ENCODE measurements at places on chromosomes 5 and 9. TPM values are rescaled to one million over a fixed set of nuclear protein-coding genes. Genes with fewer than 3 reads are reported as not detected.
A peak's percentile ranks its signal among the peaks of the same experiment; 100 is the strongest.

- DNase-seq, result no peak
Observed at GRCh38 chr5:141261238-141261546, 16.0 kb downstream of the PCDHB15 start.

GRCh38 chr9:132588501-132589147 is 6.2 kb downstream of the BARHL1 start:
- no peak for DNase-seq

GRCh38 chr9:18726546-18726945 is 252.6 kb downstream of the ADAMTSL1 start:
- DNase-seq, result peak; percentile 76

GRCh38 chr9:88065619-88066018 is 72.7 kb downstream of the SPATA31C2 start:
- no peak for DNase-seq

GRCh38 chr9:126974594-126974993 is 60.0 kb downstream of the RALGPS1 start:
- DNase-seq, result no peak

DNA sequence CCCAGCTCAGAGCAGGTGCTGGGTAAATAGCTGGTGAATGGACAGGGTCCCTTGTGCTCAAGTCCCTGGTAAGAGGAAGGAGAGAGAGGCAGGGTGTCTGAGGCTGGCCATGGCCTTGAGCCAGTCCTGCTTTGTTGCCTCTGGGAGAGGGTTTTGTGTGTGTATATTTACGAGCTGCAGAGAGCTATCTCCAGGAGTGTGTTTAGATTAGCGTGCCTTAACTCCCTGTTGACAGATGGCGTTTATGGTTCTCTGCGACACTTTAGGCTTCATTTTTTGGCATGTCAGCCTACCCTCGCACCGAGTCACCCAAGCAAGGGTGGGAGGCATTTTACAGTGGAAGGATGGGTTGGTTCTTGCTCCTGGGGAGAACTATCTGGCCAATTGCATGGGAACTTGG is 22.2 kb downstream of the HMCN2 start:
- DNase-seq, result no peak

- DNase-seq, result no peak
Observed at GRCh38 chr5:96638561-96638960, 23.6 kb upstream of the CAST start.

DNA sequence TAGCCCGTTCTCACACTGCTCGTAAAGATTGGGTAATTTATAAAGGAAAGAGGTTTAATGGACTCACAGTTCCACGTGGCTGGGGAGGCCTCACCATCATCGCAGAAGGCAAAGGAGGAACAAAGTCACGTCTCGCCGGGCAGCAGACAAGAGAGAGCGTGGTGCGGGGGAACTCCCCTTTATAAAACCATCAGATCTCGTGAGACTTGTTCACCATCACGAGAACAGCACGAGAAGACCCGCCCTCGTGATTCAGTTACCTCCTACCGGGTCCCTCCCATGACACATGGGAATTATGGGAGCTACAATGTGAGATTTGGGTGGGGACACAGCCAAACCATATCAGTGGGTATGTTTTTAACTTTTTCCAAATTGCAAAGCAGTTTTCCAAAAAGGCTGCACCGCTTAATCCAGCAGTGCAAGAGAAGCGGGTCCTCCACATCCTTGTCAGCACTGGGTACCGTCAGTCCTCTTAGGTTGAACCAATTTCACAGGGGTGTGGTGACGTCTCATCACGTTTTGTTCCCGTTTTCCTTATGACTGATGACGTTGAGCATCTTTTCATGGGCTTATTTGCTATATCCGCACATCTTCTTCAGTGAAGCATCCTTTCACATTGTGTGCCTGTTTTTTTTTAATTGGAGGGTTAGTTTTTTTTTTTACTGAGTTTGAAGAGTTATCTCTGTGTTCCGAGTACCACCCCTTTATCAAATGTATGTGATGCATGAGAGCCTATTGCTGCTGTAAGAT is 8.0 kb upstream of the FCN2 start:
- no peak for DNase-seq

DNA sequence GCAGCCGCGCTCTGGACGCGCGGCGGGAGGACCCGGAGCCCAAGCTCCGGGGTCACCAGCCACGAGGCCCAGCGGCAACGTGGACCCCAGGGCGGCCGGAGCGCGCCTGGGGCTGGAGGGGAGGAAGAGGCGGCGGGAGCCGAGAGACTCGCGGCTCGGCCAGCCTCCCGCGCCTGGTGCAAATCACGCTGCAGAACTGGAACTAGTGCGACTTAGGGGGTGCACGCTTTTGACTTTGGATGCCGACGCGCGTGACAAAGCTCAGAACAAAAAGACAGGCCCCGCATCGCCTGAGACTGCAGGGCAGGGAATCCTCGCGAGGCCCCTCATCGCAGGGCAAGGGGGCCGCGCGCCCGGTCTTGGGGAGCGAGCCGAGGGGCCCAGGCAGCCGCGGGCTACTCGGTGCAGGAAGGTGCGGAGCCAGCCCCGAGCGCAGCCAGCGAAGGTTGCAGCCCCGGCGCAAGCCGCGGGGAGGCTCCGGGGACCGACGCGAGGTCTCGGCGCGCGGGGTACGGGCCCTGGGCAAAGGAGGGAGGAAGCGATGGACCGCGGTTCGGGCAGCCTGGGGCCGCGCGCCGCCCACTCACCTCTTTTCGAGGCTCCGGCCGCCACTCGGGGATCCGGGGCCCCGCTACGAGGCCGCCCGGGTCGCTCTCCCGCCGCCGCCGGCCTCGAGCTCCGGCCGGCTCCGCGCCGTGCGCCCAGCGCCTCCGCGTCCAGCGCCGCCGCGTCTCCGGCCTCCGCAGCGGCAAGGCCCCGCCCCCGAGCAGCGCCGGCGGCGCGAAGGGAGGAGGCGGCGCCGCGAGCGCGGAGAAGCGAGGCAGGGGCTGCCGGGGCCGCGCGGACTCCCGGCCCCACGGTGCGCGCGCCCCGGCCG is at the start of gene GOLM1:
Gene GOLM1, minus strand, starts transcription at position 735 of the 877 bp plus-strand sequence. CDS start 20,238 bp downstream, outside the sequence.
- peak; percentile 26 for DNase-seq

DNA sequence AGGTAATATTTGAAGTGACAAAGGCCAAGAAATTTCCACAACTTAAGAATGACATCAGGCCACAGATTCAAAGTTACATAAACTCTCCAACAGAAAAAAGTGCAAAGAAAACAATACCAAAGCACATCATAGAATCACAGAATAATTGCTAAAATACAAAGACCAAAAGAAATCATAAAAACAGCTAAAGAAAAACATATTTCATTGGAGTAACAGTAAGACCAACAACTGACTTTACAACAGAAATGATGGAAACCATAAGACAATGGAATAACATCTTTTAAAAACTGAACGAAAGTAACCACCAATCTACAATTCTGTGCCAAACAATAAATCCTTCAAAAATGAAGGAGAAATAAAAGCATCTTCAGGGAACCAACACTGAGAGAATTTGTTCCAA is 38.3 kb downstream of the ZDHHC21 start:
- DNase-seq, result no peak

- DNase-seq, result no peak
Observed at GRCh38 chr9:13614060-13614459, 334.6 kb upstream of the MPDZ start.

GRCh38 chr5:124179819-124180218 is 566.6 kb downstream of the ZNF608 start:
- peak; percentile 63 for DNase-seq

DNA sequence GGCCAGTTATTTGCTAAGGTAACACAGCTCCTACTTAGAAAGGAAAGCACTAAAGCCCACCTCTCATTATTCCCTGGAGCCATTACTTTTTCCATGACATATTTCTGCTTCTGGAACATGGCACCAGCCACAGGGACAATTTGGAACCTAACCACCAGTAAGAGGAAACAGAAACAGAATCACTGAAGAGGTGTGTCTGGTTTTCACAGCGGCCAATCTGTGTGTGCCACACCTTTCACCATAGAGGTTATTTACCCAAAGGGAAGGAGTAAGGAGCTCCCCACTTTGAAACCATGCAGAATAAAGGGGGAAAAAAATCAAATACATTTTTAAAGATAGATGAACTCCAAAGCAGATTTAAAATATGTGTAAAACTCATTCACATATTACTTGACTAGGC is 21.1 kb downstream of the PRUNE2 start:
- DNase-seq, result no peak

GRCh38 chr5:172745406-172745805 is 25.6 kb downstream of the DUSP1 start:
- DNase-seq, result no peak

DNA sequence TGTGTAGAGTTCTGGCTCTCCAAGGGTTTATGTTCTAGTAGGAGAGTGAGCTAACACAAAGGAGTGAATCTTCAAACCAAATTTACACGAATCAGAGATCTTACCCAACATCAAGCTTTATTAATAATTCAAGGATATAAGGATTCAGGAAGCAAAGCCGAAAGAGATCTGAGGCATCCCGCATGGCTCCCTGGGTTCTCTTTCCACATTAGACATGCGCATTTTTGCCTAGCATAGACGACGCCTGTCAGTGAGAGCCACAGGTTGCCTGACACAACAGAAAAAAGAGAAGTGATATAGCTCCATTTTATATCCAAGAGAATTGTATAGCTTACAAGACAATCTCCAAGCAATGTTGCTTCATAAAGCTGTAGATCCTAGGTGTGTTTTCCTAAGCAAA is 52.6 kb downstream of the ESM1 start:
- no peak for DNase-seq

- no peak for DNase-seq
Observed at GRCh38 chr5:30596495-30597064, 596.9 kb upstream of the CDH6 start.

DNA sequence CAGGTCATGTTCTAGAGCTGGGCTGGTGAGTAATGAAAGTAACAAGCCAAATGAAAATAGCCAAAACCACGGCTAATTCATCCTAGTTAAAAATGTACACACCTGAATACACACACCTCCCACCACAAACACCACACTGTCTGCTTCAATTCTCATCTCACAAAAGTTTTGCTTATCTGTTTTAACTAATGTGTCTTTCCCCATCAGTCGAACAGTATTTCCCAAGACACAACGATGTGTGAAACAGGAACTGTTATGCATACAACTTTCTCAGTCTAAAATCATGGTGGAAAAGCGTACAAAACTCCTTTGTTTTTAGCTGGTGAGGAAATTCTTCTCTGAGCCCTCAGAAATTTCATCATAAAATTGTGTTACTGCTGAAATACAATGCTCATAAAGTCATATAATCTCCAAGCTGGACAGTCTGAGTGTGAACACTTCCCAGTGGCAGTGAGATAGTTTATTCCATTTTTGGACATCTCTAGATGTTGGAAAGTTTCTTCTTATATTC is 242.4 kb downstream of the EFNA5 start:
- no peak for DNase-seq

GRCh38 chr5:172144291-172144815 is 43.7 kb downstream of the STK10 start:
- peak; percentile 66 for DNase-seq

- DNase-seq, result peak; percentile 91
Observed at GRCh38 chr5:124748687-124749594, 2.5 kb upstream of the ZNF608 start.

- peak; percentile 90 for DNase-seq
Observed at GRCh38 chr5:95808686-95809413, 13.7 kb downstream of the GLRX start.

- no peak for DNase-seq
Observed at GRCh38 chr5:81817086-81817485, 66.2 kb upstream of the SSBP2 start.

- no peak for DNase-seq
Observed at GRCh38 chr5:172187118-172188032, 649 bp downstream of the STK10 start.

GRCh38 chr5:1386274-1386717 is 41.4 kb upstream of the CLPTM1L start:
- no peak for DNase-seq

DNA sequence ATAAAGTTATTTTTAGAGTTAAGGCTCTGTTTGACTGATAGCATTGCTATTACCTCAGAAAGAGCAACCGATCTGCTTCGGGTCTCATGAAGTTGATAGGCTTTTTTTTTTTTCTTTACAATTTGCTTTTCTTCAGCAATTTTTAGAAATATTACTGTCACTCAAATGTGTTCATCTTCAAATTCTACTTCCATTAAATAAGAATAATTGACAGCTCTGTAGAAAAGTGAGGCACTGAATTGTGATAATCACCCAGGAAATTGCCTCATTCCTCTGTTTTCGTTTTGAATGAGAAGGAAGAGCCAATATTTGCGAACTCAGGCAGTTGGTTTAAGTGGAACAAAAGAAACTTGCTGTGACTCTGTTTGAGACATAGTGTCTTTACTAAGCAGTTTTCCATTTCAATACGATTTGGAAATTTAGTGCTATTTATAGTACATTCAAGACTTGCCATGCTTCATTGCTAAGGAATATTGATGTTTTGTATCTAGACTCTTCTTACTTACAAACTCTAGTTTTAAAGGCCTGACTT is 700.5 kb upstream of the CDH10 start:
- DNase-seq, result no peak

DNA sequence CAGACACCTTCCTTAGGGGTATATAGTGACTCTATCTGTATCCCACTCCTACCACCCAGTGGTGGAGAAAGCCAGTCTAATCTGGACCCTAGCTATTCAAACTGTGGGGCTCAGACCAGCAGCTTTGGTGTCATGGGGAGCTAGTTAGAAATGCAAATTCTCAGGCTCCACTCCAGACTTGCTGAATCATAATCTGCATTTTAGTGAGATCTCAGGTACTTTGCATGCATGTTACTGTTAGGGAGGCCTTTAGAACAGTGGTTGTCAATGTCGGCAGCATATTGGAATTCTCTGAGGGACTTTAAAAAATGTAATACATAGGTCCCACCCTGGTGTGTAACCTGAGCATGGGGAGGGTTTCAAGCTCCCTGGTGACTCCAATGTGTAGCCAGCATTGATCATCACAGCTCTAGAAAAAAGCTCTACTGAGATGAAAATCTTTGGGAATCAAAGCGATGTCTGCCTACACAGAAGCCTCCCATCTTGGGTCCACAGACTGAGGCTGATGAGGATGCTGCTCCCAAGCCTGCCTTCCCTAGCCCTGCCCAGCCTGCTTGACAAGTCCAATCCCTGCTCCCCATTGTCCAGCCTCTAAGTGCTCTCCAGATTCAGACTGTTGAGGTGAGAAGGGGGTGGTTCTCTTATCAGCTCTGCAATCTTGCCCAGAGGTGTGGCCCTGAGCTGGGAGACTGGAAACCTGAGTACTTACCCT is 11.9 kb upstream of the GM2A start:
- no peak for DNase-seq

- no peak for DNase-seq
Observed at GRCh38 chr9:3285365-3286161, 240.2 kb downstream of the RFX3 start.

GRCh38 chr5:131953969-131954368 is 8.5 kb upstream of the MEIKIN start:
- DNase-seq, result no peak

OR13D1 gene
- not detected for total RNA-seq

PCDHAC2 gene
- total RNA-seq, result 3.0 TPM

RASGRF2 gene
- total RNA-seq, result 2.1 TPM

S1PR3 gene
- total RNA-seq, result 7.9 TPM

Measured in skin of body (tissue), 3 donors.